ENCODE measurements at places on chromosomes 11 and 22.

GRCh38 chr22:38219632-38220031 is 17.8 kb downstream of the MAFF start:
- DNase-seq = no peak

- no peak for DNase-seq
Observed at GRCh38 chr11:71355281-71355680, 92.9 kb downstream of the DHCR7 start.

GRCh38 chr11:126716456-126717083 is 284.0 kb downstream of the KIRREL3 start:
- DNase-seq = no peak

- DNase-seq = no peak
Observed at GRCh38 chr11:269146-269890, 8.9 kb upstream of the NLRP6 start.

GRCh38 chr11:116263019-116263418 is 509.8 kb downstream of the BUD13 start:
- DNase-seq = no peak

DNA sequence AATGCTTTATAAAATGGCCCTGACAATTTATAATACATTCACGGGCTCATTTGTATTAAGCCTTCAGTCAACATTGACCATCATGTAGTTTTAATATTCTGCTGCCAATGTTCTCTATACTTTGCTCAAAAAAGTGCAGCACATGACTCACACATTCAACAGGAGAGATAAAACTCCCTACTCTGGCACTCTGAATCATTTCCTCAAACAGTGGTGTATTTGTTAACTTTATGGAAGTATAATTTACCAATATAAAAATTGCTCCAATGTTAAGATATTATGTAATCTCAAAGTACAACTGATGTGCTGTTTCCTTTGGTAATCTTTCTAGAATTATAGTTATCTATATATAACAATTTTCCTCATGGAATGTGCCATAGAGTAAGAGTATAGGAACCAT is 39.9 kb downstream of the MAML2 start:
- no peak for DNase-seq

- DNase-seq = no peak
Observed at GRCh38 chr11:118441770-118442275, 5.5 kb downstream of the KMT2A start.

DNA sequence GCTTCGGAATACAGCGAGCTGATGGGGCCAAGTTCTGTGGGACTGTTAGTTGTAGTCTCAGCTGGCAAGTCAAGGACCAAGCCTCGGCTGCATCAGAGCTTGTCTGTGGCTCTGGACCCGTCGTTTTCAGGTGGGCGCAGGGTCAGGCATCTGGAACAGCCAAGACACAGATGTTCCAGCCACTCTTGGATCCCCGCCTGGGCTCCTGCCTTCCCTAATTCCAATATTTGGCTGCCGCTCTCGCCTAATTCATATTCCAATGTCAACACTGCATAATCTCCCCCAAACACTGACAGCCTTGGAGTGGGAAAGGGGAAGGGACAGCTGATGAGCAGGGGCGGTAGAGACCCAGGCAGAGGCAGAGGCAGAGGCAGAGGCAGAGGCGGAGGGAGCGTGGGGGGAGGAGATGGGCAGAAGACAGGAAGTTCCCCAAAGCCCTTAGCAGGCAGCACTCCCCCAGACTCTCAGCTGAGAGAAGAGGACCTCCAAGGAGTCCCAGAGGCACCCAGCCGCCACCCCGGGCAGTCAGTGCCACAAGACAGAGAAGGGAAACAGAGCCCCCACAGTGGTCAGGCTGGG is 49.6 kb upstream of the SLC35C1 start:
- no peak for DNase-seq

DNA sequence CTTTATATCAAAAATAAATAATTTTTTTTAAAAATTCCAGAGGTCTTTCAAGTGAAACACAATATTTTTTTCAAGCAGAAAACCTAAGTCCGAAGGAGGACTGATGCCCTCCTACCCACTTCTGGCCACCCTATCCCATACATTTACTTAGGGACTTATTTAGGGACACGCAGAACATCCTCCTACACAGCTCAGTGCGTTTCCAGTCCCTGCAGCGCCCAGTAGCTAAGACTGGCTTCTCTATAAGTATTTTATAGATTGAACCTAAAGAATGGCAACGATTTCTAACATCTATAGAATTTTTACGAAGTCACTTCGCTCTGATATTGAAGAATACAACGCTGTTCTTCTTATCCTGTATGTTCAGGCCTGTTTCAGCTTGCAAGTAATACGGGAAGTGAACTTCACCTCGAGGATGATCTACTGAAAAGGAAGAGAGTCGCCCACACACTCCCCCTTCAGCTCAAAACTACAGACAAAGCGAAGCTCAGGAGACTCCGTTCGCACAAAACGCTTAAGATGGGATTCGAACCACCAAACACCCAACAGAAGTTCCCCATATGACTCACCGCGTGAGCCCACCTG is 328 bp downstream of the CHEK2 start:
- DNase-seq = no peak

DNA sequence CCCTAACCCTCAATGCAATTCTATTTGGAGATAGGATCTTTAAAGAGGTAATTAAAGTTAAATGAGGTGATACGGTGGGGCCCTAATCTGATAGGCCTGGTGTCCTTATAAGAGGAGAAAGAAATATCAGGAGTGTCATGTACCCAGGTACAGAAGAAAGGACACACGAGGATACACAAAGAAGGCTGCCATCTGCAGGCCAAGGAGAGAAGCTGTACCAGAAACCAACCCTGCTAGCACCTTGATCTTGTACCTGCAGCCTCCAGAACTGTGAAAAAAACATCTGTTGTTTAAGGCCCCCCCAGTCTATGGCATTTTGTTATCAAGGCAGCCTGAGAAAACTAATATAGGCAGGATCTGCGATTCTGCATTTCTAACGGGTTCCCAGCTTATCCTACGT is 44.2 kb downstream of the FBXO7 start:
- DNase-seq = no peak

- no peak for DNase-seq
Observed at GRCh38 chr11:126538071-126538470, 182.6 kb downstream of the ST3GAL4 start.

DNA sequence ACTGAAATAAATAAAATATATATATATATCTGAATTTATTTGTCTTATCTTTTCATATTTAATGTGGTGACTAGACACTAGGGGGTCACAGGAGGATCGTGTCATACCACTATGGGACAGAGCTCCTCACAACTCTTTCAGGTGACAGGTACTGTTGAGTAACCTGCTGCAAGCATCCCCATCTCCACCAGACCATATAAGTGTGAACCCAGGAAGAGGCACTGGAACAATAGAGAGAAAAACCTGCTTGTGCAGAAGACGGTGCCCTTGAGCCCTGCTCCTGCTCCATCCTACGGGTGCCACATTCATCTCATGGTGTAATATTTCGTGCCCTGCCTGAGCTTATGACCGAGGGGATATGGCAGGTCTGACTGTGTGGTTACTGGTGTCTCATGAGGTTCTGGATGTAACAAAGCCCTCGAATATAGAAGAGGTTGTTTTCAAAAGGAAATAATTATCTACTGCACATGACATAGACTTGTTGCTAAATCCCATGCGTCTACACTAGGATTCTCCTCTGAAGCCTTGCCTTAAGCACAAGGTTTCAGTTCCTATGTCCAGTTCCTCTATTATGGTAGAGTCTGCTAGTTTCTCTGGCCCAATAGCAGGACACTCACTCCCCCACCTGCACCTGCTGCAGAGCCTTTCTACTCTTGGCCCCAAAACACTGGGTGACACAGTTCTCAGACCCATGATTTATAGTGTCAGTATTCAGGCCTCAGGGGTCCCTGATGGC is 70.4 kb downstream of the GGTLC2 start:
- DNase-seq = no peak

GRCh38 chr11:12007769-12008737 is at the start of gene DKK3:
Gene DKK3, minus strand, starts transcription at chr11:12008626. Its CDS starts 44 bp downstream, at chr11:12008582.
- no peak for DNase-seq

- no peak for DNase-seq
Observed at GRCh38 chr11:58980159-58980843, 41.0 kb downstream of the GLYATL1 start.

Data from activated CD4-positive, alpha-beta T cell treated with anti-CD3 and anti-CD28 coated beads, Interleukin-2, amount 50 U/mL, for 24 hours (primary cell).